ENCODE measurements at places on chromosomes 1 and 21.

GRCh38 chr1:35707601-35708440 is 10.9 kb downstream of the C1orf216 start:
- peak; percentile 17 for DNase-seq

GRCh38 chr1:38744452-38745350 is 114.9 kb downstream of the RRAGC start:
- DNase-seq, result no peak

GRCh38 chr1:48026701-48027532 is 29.7 kb upstream of the TRABD2B start:
- DNase-seq, result no peak

GRCh38 chr1:65398083-65398482 is 22.4 kb upstream of the LEPR start:
- no peak for DNase-seq

DNA sequence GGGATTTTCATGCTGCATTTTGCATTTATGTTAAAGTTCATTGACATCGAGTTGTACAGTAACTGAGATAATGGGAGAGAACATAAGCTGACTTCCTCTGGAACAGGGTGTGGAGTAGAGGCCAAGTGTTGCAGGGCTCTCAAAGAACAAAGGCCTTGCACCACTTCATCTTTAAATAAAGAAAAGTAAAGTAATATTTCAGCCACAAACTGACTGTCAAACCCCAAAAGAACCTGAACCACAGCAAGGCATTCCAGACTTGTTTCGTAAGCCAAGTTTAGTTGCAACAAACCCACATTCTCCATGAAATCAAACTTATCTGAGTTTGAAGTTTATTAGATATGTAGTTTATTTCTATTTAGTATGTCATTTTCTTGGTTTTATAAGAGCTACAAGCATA is 19.1 kb upstream of the HMGCS2 start:
- DNase-seq, result no peak

- no peak for DNase-seq
Observed at GRCh38 chr1:182646739-182647138, 37.6 kb downstream of the RGS8 start.

Measured in stimulated activated CD8-positive, alpha-beta memory T cell treated with anti-CD3 and anti-CD28 coated beads, Interleukin-7, amount 100 ng/mL, for 48 hours (primary cell).